Esophagus squamous epithelium (tissue), 5 donors: ENCODE measurements at places on chromosomes 2 and 18.

DNA sequence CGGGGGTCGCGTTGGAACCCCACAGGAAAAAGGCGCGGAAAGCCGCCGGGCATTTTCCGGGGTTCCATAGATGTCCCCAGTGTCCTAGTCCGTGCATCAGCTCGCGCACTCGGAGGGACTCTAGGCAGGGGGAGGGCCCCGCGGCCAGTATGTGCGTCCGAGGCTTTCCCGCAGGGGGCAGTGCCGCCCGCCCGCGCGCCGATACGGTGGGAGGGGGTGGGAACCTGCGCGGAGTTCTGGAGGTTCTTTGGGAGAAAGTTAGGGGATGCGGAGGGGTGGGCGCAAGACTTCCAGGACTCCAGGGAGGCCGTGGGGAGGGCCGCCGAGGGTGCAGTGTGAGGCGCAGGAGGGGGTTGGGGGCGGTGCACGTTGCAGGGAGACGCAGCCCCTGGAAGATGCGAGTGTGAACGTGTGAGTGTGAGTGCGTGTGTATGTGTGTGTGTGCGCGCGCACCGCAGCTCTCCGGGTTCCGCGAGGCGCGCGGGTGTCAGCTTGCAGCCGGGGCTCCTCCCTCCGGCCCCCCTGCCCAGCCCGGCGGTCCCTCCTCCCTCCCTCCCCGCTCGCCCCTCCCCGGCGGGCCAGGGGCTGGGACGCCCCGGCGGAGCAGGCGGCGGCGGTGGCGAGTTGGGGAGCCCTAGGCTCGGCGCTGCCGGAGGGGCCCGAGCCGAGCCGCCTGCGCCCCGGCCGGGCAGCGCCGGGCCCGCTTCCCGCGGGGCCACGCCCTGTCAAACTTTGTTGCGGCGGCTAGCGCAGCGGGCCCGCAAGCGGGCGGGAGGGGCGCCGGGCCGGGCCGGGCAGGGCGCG, at the start of gene TCF7L1:
Gene TCF7L1 (plus strand): TSS at position 559 of the 804 bp plus-strand sequence. CDS start 293 bp downstream, outside the sequence.
- DNase-seq, result no peak

DNA sequence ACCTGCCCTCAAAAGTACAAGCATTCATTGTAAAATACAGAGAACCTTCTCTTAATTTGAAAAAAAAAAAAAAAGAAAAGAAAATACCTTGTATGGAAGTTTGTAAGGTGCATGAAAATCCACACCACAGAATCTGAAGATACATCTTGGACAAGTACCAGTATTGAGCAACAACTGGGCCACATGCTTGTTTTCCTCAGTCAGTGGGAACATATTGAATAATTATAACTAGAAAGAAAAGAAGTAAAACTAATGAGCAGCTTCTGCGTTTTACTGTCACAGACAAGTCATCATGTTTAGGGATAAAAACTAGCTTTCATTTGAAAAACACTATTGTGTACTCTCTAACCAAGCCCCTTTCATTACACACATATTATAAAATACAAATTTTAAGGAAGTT, 5.8 kb upstream of the PEX13 start:
- DNase-seq, result no peak

- DNase-seq, result no peak
Observed at GRCh38 chr2:198054299-198054698, 249.9 kb downstream of the PLCL1 start.

- DNase-seq, result no peak
Observed at GRCh38 chr2:66661253-66662173, 226.6 kb downstream of the MEIS1 start.

DNA sequence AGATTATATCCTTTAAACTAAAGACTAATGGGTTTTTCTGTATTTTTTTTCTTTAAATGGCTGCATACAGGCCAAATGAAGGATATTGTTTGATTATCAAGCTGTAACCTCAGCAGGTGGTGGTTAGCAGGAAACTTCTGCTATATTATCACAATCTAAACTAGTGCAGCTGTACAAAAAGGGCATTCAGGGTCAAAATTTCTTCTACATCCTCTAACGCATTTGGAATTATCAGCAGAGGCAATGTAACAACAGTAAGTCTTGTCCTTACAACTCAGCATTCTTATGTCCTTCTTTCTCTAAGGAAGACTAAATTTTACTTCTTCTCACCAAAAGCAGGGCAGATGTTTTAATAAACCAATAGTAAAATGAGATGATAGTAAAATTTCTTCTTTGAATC, 135.8 kb upstream of the FN1 start:
- DNase-seq, result no peak

GRCh38 chr18:44609181-44609941, 71.3 kb upstream of the SETBP1 start:
- DNase-seq, result no peak

DNA sequence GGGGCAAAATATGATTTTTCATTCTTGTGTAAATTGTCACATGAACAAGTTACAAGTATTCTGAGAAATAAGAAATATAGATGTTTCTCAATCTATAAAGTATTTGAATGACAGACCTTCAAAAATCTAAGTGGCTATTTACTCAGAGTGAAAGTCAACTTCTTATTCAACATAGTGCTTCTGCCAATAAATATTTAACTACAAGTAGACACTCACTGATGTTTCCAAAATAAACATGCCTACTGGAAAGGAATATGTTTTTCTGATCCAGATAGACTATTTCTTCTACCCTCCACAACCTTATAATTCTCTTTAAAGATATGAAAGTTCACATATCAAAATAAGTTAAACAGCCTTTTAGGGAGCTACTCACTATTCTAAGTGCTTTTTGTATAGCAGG, 296.3 kb downstream of the DSC3 start:
- DNase-seq, result no peak

DNA sequence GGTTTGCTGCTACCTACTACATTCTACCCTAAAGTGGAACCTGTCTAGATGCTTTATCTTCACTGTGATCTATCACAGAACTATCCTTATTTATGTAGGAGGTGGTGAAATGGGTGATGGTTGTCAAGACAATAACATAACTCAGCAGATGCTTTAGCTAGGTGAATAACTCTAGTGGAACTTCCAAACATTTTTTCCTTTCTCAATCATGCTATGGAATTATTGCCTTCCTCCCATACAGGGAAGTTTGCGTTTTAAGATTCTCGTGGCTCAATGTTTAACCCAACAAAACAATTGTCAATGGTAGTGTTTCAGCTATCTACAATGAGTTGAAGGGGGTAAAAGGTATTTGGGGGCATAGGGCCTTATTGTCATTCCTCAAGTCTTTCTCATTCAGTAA, 82.6 kb upstream of the GLI2 start:
- no peak for DNase-seq

DNA sequence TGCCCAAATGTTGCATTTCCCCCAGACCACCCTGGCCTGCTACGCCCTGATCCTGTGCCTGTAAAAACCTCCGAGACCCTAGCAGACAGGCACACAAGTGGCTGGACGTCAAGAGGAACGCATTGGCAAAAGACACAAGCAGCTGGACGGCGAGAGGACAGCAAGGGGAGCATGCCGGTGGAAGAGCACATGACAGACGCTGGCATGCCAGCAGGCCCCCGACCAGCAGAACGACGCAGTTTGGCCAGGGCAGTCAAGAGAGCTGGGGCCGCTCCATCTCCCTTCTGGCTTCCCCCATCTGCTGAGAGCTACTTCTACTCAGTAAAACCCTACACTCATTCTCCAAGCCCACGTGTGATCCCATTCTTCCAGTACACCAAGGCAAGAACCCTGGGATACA, 42.1 kb downstream of the SAP130 start:
- DNase-seq, result no peak

DNA sequence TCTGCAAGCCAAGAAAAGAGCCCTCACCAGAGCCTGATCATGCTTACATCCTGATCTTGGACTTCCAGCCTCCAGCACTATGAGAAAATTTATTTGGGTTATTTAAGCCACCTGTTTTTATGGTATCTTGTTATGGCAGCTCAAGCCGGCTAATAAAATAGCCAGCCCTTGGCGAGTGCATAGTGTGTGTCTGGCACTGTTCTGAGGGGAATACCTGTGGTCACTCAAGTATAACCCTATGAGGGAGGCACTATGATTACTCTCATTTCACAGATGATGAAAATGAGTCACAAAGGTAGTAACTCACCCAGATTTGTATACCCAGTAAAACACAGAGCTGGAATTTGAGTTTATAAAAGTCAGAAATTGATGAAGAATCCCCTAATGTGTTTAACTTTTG, 556.9 kb upstream of the SETBP1 start:
- DNase-seq, result no peak

DNA sequence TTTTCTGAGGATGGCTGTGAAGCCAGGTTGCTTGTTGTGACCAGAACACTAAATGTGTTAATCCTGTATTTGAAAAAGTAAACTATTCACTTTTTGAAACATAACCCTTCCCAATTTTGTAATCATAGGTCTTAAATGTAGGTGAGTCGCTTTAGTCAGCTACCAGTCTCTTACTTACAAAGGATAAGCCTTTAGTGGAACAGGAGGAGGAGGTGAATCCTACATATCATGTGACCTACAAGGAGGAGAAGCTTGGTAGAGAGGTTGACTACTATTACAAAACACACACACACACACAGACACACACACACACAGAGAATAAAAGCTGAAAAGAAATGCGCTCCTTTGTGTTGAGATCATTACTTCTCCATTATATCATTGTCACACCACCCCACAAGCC, 59.9 kb upstream of the SPAG16 start:
- no peak for DNase-seq
